ENCODE measurements at places on chromosomes 5 and 9.

DNA sequence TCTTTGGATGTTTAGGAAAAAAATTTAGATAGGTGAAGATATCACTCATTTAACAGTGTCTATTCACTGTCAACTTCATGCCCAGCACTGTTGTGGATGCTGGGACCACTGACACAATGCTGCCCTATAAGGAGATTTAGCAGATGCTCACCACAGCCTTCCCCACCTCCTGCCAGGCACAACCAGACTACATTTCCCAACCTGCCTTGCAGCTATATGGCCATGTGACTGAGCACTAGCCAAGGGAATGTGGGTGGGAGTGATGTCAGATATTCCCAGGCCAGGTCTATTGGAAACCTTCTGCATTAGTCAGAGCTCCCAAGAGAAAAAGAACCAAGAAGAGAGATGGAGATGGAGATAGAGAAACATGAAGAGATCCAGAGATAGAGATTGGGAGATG lies 302.6 kb upstream of the TAS2R1 start:
- DNase-seq, result no peak

GRCh38 chr5:61019642-61020041 lies 74.6 kb downstream of the NDUFAF2 start:
- DNase-seq, result no peak

GRCh38 chr5:173479711-173480110 lies 136.7 kb downstream of the BOD1 start:
- DNase-seq, result no peak

DNA sequence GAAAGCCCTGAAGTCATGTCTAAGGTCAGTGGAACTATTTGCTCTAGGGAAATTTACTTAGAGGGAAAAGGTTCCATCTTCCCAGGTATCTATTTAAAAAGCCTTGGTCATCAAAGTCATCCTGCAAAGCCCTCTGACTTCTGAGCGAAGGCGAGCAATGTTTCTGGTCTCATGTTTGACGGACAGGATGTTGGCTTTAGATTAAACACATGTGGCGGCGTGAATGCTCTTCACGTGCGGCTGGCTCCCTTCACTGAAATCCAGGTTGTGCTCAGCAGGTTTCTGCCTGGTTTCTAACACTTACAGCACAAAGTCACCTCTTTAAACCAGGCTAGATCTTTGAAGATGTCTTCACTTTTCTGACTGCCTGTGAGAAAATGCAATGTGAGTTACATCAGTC lies 5.7 kb upstream of the ZBTB34 start:
- DNase-seq, result no peak

All from T-helper 1 cell (primary cell).